Left forelimb (tissue), 1 donor: ENCODE measurements at places on chromosomes 6 and 20.

GRCh38 chr6:108903796-108904195 is 55.6 kb downstream of the ARMC2 start:
- no peak for DNase-seq

DNA sequence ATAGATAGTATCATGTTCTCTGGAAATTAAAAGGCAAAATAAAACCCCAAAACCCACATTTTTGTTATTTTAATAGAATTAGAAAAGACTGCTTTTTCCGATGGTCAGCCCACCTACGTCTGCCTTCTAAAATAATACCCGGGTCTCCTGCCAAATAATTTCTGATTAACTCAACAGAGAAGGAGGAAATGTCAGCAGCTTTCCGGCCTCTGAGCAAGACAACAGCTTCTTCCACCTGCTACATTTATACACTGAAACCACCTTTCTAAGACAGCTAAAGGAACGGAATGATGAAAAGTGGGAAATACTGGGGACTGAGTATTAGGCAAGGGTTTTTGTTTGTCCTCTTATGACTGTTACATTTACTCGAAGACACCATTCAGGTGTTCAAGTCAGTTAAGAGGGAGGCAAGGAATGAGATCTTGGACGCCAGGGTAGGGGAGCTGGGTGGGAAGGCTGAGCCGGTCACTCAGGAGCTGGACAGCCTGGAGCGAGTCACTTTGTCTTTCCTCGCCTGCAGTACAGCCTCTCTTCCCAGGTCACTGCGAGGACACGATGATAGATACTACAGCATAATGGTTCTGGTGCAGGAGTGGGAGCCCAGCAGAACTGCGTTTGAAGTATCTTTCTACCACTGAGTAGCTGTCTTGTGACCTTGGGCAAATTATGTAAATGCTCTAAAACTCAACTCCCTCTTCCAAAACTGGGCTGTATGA is 96.3 kb upstream of the QKI start:
- no peak for DNase-seq

DNA sequence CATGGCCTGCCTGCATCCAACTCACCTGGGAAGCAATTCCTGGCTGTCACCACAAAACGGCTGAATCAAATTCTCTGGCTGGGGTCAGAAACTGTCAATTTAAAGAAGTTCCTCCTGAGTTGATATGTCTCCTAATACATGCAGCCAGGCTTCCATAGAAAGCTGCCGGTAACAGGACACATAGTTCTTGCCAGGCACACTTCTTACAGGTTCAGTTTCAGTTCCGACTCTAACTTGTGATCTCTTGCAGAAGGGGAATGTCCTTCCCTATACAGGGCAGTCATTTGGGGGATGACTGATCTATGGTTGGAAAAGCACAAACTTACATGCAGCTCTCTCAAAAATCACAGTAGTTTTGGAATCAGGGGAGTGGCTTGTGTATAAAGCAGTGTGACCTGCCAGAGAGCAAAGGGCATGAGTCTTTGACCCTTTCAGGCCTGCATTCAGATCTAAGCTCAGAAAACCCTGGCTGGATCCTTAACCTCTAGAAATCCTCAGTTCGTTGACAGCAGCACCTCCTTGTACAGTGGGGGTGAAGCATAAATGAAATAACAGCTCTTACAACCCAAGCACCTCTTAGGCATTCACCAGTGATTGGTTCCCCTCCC is 195.6 kb downstream of the SCP2D1 start:
- DNase-seq = no peak

GRCh38 chr6:135182071-135183001 is 1.2 kb downstream of the MYB start:
- DNase-seq = no peak

DNA sequence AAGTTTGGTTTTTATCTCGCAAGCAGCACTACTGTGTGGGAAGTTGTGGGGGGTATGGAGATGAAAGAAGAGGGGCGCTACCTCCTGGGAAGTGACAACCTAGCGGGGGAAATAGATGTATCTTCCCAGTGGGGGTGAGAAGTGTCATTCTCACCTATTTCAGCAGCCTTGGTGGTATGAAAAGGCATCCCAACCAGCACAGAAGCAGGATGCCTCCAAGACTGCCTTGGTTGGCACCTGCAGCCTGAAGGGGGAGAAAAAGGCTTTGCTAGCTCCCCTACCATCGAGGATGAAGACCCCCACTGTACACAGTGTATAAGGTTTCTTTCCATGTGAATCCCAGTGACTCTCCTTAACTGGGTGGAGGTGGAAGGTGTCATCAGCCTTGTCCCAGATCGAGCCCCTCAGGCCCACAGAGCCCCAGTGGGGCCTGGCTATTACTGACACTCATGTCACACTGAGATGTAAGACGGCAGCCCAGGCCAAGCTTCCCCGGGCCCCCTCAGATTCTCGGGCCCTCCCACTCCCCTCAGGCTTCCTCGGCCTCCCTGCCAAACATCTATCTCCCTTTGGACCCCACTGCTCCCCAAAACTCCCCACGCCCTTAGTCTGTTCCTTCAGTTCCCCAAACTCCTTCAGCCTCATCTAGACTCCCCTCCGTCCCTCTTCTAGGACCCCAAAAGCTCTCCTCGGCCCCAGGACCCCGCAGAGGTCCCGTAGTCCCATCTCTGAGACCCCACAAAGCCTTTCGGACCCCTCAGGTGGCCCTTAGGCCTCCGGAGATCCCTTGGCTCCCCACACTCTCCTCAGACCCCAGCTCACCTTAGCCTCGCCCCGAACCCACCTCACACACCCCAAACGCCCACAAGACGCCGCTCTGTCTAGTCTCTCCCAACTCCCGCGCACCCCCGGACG is 688 bp downstream of the COMMD7 start:
- DNase-seq = no peak

DNA sequence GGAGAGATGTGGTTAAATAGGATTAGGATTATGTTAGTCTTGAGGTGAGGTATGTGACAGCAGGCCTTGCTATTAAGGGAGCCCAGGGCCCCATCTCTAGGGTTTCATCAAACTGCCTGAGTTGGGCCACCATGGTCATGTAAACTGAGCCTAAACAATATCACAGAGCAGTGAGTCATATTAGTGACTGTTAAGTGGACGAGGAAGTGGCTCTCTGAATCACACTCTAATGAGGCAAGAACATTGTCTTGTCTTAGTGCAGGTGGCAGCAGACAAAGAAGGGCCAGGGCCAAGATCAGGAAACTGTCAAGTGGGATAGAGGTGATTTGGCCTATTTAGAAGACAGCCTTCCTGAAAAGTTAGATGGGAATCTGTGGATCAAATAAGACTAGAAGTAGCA is 23.1 kb downstream of the ENPP3 start:
- no peak for DNase-seq

DNA sequence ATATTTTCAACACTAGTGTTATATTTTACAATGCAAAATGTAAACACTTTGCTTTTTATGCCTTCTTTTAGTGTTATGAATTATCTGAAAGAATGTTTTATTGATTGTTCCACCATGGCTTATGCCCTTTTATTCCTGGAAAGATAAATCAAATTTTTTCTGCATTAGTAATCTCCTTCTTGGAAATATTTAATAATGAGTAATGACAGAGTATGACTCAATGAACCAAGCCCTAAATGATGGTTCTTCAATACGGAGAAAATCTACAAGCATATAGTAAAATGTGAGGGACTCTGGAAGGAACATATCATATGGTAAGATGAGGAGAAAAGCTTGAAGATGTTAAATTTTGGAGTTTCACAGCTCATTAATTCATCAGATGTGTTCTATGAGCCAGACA is 929.6 kb downstream of the C6orf118 start:
- DNase-seq = no peak

GRCh38 chr20:45328451-45328850 is 19.8 kb downstream of the SDC4 start:
- DNase-seq = no peak

DNA sequence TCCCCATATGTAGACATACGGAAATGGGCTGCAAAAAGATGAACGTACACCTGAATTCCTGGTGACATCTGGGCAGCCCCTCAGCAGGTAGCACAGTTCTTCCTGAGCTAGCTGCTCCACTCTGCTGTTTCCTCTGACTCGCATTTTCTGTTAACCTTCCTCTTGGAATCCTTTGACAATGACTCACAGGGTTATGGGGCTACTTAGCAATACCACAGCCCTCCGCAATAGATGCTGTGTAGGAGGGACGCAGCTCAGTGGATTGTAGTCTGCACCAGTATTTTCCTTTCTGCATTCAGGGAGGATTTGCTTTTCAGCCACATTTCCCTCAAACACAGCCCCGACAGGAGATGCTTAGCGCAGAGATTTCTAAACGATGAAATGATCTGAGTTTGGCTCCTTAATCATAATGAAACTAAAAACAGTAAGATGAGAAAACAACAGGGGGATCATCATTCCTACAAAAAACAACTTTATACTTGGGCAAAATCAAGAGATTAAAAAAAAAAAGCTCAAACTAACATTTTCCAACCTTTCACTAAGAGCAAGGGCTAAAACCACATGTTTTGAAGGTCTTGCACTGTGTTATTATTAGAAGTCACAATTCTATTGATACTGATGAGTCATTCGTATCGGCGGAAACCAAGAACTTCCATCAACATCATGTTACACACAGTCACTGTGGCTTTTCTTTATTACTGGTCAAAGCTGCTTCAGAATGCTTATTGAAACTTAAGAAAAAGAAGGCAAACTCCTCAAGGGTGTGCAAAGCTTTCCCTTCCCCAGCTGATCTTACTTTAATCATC is 12.2 kb downstream of the BACH2 start:
- DNase-seq = no peak

DNA sequence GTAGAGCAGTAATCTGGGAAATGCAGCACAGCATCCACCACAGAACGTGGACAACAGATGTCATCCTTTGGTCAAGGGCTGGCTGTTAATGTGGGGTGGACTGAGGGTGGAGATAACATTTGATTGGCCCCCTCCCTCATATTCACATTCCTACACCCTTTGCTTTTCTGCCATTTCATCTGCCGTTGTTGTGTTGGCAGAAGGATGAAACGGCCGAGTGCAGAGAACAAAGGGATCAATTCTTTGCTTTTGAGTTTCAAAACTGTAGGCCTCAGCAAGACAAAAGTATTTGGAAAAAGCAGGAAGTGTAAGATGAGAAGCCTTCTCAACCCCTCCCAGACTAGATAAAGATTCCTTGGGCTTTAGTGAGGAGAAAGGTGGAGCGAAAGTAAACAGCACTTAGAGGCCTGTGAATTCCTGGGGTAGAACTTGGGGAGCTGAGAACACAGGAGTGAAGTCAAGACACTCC is 74.2 kb upstream of the PHIP start:
- no peak for DNase-seq
